NCI-H460 (cell line): ENCODE measurements at places on chromosomes 5 and 9. TPM values are rescaled to one million over a fixed set of nuclear protein-coding genes. Genes with fewer than 3 reads are reported as not detected.

ZNF879 gene
- 1.4 and 1.7 TPM in 2 replicates for total RNA-seq

IL3 gene
- not detected in 2 replicates for total RNA-seq

RLN2 gene
- total RNA-seq: not detected in 2 replicates

EFNA5 gene
- 50.0 and 50.2 TPM in 2 replicates for total RNA-seq

GFM2 gene
- total RNA-seq: 40.2 and 51.9 TPM in 2 replicates

ZBED3 gene
- total RNA-seq: 2.9 and 3.3 TPM in 2 replicates

IL7R gene
- not detected in 2 replicates for total RNA-seq

SEMA4D gene
- 2.3 and 3.1 TPM in 2 replicates for total RNA-seq
